Mesangial cell (primary cell): ENCODE measurements at places on chromosomes 5 and 9. TPM values are rescaled to one million over a fixed set of nuclear protein-coding genes. Genes with fewer than 3 reads are reported as not detected.

The GRXCR2 gene
- total RNA-seq = not detected in 2 replicates

The TMEM38B gene
- 5.5 and 7.7 TPM in 2 replicates for total RNA-seq

The TMEM232 gene
- under 0.01 and 1.3 TPM in 2 replicates for total RNA-seq

The COL5A1 gene
- 263 and 508 TPM in 2 replicates for total RNA-seq

The DOCK8 gene
- total RNA-seq = 0.49 and 2.8 TPM in 2 replicates

The CD14 gene
- 1.3 TPM in 1 of 2 replicates, not detected in the other for total RNA-seq

The CRHBP gene
- 0.33 and 2.9 TPM in 2 replicates for total RNA-seq

The LIX1 gene
- 0.89 TPM in 1 of 2 replicates, not detected in the other for total RNA-seq

The IFNA13 gene
- total RNA-seq = not detected in 2 replicates

The GRIN1 gene
- 0.13 TPM in 1 of 2 replicates, not detected in the other for total RNA-seq

The ZNF879 gene
- 0.49 and 2.4 TPM in 2 replicates for total RNA-seq

The PCDHGB4 gene
- total RNA-seq = 4.2 and 7.1 TPM in 2 replicates

The IRX2 gene
- 0.33 and 4.6 TPM in 2 replicates for total RNA-seq

The PCDHGA6 gene
- 1.6 and 5.6 TPM in 2 replicates for total RNA-seq

The TMC1 gene
- not detected in 2 replicates for total RNA-seq

The EGFLAM gene
- total RNA-seq = 0.33 and 2.2 TPM in 2 replicates

The SIT1 gene
- not detected in 2 replicates for total RNA-seq

The ANKRD20A1 gene
- 0.13 and 0.16 TPM in 2 replicates for total RNA-seq

The TICAM2 gene
- 0.89 and 2.1 TPM in 2 replicates for total RNA-seq

The PLEKHG4B gene
- 0.49 and 0.51 TPM in 2 replicates for total RNA-seq

The QRFP gene
- total RNA-seq = not detected in 2 replicates

The LCN1 gene
- total RNA-seq = not detected in 2 replicates

The LOX gene
- 63.2 and 134 TPM in 2 replicates for total RNA-seq

The OTULINL gene
- 1.0 and 1.8 TPM in 2 replicates for total RNA-seq

The CHD1 gene
- 17.4 and 24.3 TPM in 2 replicates for total RNA-seq

The ANKRD34B gene
- total RNA-seq = 0.33 and 1.5 TPM in 2 replicates

The KIF12 gene
- 8.3 and 67.3 TPM in 2 replicates for total RNA-seq

The HMMR gene
- total RNA-seq = 1.0 and 39.9 TPM in 2 replicates

The SPATA31C1 gene
- 0.13 and 0.16 TPM in 2 replicates for total RNA-seq

The CDKN2B-AS1 gene
- 0.63 and 0.98 TPM in 2 replicates for total RNA-seq

The LCN15 gene
- total RNA-seq = not detected in 2 replicates

The RASGRF2 gene
- 0.51 and 2.6 TPM in 2 replicates for total RNA-seq

The HTR4 gene
- total RNA-seq = not detected in 2 replicates

The PFN3 gene
- total RNA-seq = not detected in 2 replicates

The CER1 gene
- total RNA-seq = not detected in 2 replicates

The LHX3 gene
- not detected in 2 replicates for total RNA-seq

The TLR4 gene
- total RNA-seq = 8.2 and 12.2 TPM in 2 replicates

The IFNA2 gene
- not detected in 2 replicates for total RNA-seq

The GRM6 gene
- not detected in 2 replicates for total RNA-seq

The IL3 gene
- total RNA-seq = not detected in 2 replicates

The MYORG gene
- 4.9 and 6.2 TPM in 2 replicates for total RNA-seq

The MEIKIN gene
- not detected in 2 replicates for total RNA-seq

The TRAF1 gene
- 2.4 and 2.6 TPM in 2 replicates for total RNA-seq

The LAMC3 gene
- 1.1 and 1.3 TPM in 2 replicates for total RNA-seq

The OR1J2 gene
- not detected in 2 replicates for total RNA-seq
